Erythroblast (primary cell): ENCODE measurements at places on chromosomes 13 and 19.

GRCh38 chr13:109180905-109181425, 551.6 kb downstream of the MYO16 start:
- no peak for DNase-seq

DNA sequence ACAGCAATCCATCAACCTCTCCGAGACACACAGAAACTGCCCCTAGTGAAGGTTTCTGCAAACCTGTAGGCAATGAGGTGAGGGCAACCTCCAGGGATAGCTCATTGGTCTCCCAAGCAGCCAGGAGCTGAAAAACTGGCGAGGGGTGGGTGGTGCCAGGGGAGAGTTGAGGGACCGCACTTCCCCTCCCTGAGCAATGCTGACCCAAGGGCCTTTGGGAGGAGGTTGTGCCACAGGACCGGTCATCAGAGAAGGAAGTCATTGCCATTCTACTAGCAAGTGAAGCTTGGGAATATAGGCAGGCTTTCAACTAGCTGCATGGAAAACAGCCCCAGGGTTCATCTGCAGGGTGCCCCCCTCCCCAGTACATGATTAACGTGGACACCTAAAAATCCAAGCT, 23.1 kb upstream of the MED4 start:
- no peak for DNase-seq

GRCh38 chr19:29325241-29325975, 112.5 kb upstream of the UQCRFS1 start:
- DNase-seq: no peak

- no peak for DNase-seq
These were observed 195.2 kb downstream of the LHFPL6 start for GRCh38 chr13:39407786-39408185.

GRCh38 chr19:31289976-31290375, 59.3 kb downstream of the TSHZ3 start:
- no peak for DNase-seq

DNA sequence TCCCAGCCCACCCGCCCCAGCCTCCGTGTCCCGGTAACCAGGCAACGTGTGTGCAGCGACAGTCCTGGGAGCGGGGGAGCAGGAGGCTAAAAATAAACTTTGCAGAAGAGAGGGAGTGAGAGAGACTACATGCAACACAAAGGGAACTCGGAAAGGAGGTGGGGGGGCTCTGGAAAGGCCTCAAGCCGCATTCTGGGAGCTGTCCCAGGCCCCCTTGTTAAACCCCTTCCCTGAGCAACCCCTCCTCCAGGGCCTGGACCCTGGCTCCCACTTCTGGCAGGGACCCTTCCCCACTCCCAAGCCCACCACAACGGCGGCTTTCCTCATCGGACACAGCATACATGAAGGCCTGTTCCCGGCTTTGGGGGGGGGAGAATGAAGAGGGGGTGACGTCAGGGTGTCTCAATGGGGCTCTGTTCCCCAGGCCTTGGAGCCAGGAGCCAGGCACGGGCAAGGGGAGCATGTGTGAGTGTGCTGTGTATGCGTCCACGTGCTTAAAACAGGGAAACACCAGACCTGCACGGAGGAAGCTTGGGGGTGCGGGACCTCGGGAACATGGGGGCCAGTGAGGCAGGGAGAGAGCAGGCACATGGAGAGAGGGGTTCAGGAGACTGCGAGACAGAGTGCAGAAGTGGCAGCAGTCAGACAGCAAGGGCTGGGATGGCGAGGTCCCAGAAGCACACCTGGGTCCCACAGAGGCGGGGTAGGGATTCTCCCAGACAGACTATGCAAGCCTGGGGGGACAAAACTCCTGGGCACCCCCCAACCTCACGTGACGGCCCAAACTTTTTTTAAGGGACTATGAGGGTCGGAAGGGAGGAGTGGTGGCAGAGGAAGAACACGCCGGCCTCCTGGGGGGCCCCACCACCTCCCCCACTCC, 2.3 kb downstream of the ERF start:
- peak; percentile 37 for DNase-seq

DNA sequence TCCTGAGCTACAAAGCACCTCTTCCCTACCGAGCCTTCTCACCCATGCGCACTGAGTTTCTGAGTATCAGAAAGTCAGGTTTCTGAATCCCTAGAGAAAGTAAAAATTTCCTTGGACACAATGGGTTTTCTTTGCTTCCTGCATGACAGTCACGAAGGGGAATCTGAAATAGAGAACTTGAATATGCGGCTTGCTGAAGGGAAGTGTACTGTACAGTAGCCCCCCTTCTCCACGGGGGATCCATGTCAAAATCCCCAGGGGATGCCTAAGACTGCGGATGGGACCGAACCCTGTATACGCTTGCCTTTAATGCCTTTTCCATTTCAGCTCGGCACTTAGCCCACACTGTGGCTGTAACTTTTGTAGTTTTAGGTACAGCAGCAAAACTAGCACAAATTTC, 107.9 kb downstream of the GGACT start:
- no peak for DNase-seq

DNA sequence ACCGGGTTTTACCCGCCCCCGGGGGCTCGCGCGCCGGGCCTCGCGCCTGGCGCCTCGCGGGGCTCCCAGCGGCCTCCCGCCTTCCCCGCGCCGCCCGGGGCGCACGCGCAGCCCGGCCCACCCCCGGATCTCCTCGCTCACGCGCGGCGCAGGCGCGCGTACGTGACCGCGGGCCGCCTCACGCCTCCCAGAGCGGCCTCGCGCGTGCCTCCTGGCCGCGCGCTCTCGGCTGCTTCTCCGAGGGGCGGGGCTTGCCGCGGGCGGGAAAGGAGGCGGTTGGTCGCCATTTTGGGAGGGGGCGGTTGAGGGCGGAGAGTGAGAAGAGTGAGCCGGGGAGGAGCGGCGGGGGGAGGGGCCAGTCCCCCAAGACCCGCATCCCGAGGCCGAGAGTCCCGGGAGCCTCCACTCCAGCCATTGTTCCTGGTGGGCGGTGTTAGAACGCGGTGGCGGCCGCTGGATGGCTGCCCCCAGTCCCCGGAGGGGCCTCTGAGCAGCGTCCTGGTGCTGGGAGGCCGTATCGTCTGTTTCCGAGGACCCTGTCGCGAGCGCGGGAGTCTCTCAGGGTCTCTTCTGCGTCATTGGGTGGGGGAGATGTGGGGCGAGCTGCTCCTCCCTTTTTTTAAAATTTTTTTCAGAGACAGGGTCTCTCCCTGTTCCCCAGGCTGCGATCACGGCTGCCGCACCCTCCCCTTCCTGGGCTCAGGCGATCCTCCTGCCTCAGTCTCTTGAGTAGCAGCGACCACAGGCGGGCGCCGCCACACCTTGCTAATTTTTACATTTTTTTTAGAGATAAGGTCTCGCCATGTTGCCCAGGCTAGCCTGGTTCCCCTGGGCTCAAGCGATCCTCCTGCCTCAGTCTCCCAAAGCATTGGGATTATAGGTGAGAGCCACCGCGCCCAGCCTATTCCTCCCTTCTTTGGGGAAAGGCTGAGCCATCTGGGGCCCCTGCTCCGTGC, at the start of gene ZNF541:
Gene ZNF541 (minus strand): TSS at position 78 of the 956 bp plus-strand sequence. CDS start 17,292 bp downstream, outside the sequence.
- peak; percentile 64 for DNase-seq

GRCh38 chr13:110231348-110232047, 75.5 kb downstream of the COL4A1 start:
- no peak for DNase-seq
